Stimulated activated naive B cell treated with anti-CD40 and anti-IgM and Interleukin-4, amounts not matched to agents 10 μg/mL and 1 μg/mL and 100 μg/mL, for 72 hours (primary cell): ENCODE measurements at places on chromosomes 12 and 14.

DNA sequence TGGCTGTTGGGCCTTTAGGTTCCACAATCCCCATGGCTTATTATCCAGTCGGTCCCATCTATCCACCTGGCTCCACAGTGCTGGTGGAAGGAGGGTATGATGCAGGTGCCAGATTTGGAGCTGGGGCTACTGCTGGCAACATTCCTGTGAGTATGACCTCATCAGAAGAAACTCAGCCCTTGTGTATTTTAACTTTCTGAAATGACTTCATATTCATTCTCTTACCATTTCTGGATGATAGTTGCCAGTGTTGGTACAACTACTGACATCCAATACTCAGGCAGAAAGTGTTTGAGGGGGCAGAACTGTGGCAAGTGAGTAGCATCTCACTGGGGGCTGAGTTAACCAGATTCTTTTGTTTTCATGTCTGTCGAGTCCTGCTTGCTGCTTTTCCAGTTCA, 2.3 kb downstream of the DAZAP2 start:
- no peak overlapping the region for H3K4me3 ChIP-seq
- H3K27me3 ChIP-seq, result no peaks in the 10 kb centered on the region
- H3K27ac ChIP-seq, result peak overlapping the region; percentile 20
- H3K4me1 ChIP-seq, result peaks cover 54% of the 10 kb centered on the region
- peaks cover 45% of the 10 kb centered on the region for H3K36me3 ChIP-seq

DNA sequence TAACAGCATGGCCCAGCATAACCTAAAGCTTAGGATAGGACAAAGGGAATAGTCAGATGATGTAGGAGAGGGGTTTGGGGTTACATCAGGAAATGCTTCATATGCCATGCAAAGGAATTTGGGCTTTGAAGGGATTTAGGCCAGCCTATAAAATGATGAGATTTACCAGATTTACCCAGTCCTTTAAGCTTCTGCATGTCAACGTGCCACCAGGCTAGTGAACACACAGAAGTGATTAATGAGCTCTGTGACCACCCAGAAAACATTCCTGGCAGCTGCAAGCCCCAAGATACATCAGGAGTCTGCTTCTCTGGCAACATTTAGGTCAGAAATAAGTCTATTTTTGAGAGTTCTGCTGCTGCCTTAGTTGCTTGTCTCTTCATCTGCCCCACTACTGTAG, 118.3 kb downstream of the LRIG3 start:
- no peak for DNase-seq
- no peaks in the 10 kb centered on the region for H3K4me1 ChIP-seq
- no peaks in the 10 kb centered on the region for H3K27me3 ChIP-seq
- H3K27ac ChIP-seq, result no peak overlapping the region
- no peak overlapping the region for H3K4me3 ChIP-seq
- H3K36me3 ChIP-seq, result no peaks in the 10 kb centered on the region

- H3K27ac ChIP-seq, result no peak overlapping the region
- DNase-seq, result no peak
- H3K27me3 ChIP-seq, result no peaks in the 10 kb centered on the region
These were observed 508.1 kb downstream of the DIO2 start for GRCh38 chr14:79703209-79703608.

DNA sequence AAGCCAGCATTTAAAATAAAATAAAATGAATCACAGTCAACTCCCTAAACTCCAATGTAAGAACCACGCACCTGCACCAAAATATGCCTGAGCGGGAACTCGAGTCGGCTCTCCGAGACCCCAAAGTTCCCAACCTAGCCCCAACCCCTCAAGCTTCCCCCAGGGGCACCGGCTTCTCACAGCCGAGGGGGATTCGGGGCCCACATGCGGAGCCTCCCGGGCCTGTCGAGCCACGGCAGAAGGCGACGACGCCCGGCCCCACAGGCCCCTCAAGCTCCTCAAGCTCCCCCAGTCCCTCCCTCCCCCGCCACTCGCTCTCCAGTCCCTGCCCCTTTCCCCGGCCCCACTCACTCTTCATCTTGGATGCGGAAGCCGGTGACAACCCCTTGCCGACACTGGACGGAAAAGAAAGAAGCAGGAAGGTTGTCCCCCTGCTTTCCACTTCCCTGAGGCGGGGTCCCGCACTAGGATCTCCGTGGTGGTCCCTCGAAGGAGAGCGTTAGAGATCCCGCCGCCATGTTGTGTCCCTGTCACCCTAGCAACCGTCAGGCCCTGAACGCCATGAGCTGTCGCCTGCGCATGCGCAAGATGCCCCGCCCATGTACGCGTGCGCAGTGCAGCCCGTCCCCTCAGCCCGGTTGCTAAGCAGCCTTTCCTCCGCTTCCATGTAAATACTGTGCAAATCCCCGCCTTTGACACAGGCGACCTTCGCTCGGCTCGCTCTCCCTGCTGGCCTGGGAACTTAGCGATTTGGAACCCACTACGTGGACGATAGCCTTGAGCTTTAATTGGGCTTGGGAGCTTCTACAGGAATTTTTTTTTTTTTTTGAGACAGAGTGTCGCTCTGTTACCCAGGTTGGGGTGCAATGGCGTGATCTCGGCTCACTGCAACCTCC, at the start of gene MOK:
Gene MOK (minus strand): TSS at position 554 of the 896 bp plus-strand sequence. CDS start 196 bp downstream, at position 358.
- no peaks in the 10 kb centered on the region for H3K27me3 ChIP-seq
- H3K36me3 ChIP-seq, result no peaks in the 10 kb centered on the region
- H3K27ac ChIP-seq, result peak within 1 kb of the TSS; percentile 95
- H3K4me1 ChIP-seq, result peaks cover 12% of the 10 kb centered on the region

- no peak overlapping the region for H3K27ac ChIP-seq
- H3K4me1 ChIP-seq, result no peaks in the 10 kb centered on the region
- H3K36me3 ChIP-seq, result no peaks in the 10 kb centered on the region
- no peaks in the 10 kb centered on the region for H3K27me3 ChIP-seq
- DNase-seq, result no peak
These were observed 1638.7 kb upstream of the SEL1L start for GRCh38 chr14:83172363-83172762.

GRCh38 chr12:2482938-2483660, 311.7 kb upstream of the FKBP4 start:
- H3K4me1 ChIP-seq, result no peaks in the 10 kb centered on the region
- peak overlapping the region; percentile 2 for H3K27ac ChIP-seq
- peaks cover 9% of the 10 kb centered on the region for H3K27me3 ChIP-seq
- no peak for DNase-seq

DNA sequence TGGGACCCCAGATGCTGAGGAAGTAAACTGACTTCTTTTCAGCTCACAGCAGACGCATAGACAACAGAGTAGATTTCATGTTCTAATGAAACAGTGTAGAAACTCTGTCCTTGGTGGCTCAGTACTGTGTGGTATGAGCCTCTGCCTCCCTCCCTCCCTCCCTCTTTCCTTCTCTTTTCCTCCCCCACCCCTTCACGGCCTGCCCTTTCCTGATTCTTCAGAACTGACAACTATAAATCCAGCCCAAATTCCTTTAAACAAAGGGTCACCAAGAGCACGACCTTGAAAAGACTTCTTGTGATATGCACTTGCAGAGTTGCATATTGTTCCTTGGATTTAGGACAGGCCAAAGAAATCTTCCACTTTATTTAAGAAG, 164.0 kb downstream of the ETV6 start:
- H3K4me1 ChIP-seq, result peaks cover 46% of the 10 kb centered on the region
- H3K4me3 ChIP-seq, result peak overlapping the region; percentile 68
- no peak for DNase-seq
- no peaks in the 10 kb centered on the region for H3K27me3 ChIP-seq

GRCh38 chr12:66392266-66392915, 90.1 kb downstream of the HELB start:
- no peaks in the 10 kb centered on the region for H3K4me1 ChIP-seq
- H3K36me3 ChIP-seq, result no peaks in the 10 kb centered on the region
- H3K27ac ChIP-seq, result no peak overlapping the region
- no peaks in the 10 kb centered on the region for H3K27me3 ChIP-seq
- DNase-seq, result no peak
